ENCODE measurements at places on chromosomes 13 and 19.

DNA sequence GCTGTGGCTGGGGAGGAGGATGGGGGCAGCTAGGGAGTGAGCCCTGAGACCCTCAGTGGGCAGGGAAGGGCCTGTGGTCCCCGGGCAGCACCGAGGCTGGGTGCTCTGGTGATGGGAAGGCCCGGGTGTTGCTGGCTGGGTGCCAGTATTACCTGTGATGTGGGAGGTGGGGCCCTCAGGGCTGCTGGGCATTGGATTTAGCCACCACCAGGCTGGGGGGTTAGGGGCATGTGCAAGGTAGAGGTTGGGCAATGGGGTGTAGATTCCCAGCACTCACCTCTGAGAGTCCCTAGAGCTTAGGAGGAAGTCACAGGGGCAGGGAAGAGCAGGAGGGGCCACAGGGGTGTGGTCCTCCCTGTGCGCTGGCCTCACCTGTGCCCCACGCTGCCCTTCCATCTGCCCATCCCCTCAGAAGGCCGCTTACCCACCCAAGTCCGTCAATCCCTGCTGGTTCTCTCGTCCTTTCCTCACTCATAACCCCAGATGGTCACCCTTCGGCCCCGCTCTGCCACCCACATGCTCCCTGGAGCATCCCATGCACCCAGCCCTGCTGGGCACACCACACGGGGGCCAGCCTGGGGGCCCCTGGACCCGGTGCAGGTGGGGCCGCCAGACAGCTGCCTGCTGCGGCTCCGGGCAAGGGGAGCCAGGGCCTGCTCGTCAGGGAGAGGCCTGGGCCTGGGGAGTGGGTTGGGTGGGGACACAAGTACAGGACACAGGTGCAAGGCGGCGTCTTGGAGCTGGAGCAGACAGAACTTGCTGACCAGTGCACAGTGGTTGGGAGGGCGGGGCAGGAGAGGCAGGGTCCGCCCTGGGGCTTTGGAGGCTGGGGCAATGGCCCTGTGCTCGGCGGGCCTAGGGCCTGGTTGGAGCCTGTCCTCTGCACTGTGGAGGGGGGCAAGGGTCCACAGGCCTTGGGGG, 12.5 kb downstream of the EPN1 start:
- no peak for DNase-seq

DNA sequence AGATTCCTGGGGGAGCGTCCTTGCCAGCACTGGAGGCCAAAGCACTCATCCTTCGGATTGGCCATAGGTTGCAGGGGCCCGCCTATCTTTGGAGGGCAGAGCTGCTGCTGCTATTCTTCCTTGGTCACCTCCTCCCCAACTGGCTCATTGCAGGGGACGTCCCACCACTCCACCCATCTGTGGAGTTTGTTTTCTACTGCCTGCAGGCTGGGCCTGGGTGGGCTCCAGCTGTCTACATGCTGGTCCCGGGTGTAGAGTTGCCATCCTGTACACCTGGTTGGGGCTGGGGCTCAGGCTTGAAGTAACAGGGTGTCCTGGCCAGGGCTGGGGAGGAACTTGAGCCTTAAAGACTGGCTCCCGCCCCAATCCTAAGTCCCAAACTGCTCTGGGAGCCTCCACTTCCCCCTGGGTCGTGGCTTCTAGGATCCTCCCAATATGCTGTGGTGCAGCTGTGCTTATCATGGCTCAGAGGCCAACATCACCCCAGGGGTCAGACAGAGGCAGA, 2.1 kb downstream of the RNF225 start:
- DNase-seq, result no peak

DNA sequence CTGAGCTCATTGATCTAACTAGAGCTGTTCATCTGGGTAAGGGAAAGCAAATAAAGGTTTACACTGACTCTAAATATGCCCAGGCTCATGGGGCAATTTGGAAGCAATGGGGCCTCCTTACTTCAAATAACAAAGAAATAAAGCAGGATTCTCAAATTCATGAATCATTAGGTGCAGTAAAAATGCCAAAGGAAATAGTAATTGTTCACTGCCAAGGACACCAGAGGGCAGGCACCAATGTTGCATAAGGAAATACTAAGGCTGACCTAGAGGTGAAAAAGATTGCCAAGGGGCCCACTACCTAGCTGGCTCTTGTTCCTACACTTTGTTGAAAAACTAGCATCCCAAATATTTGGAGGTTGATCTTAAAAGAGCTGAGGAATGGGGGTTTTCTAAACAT, 1686.7 kb upstream of the MIR17HG start:
- DNase-seq, result no peak

GRCh38 chr13:41942462-41943094, 18.3 kb downstream of the VWA8 start:
- DNase-seq, result no peak

DNA sequence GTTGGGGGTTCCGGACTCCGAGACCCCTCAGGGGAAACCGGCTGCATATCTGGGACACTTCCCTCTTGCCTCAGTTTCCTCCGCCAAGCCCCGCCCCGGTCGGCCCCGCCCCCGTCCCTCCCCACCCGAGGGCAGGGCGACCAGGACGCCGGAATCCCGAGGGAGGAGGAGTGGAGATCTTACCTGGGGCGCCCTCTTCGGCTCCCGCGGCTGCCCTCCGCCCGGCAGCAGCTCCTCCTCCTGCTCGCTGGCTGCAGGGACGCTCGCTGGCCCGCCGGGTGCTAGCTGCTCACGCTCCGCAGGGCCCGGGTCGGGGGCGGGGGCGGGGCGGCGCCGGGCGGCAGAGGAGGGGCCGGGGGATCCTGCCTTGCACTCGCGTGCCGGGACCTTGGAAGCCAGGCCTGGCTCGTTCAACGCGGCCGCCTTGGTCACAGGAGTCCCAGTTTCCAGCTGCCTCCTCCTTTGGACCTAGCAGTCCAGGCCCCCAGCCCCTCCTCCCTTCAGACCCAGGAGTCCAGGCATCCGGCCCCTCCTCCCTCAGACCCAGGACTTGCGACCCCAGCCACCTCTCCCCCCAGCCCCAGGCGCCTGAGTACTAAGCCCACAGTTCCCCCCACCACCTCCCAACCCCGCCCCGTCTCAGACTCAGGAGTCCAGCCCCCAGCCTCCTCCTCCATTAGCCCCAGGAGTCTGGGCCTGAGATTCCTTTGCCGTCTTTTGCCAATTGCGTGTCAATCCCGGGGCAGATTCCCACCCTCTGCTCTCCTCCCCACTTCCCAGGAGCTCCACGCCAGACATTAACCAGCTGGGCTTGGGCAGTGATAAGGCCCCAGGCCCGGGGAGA, at the start of gene NTF4:
Gene NTF4 (minus strand): TSS at position 51 of the 844 bp plus-strand sequence. CDS start 2,821 bp downstream, outside the sequence.
- DNase-seq, result no peak

DNA sequence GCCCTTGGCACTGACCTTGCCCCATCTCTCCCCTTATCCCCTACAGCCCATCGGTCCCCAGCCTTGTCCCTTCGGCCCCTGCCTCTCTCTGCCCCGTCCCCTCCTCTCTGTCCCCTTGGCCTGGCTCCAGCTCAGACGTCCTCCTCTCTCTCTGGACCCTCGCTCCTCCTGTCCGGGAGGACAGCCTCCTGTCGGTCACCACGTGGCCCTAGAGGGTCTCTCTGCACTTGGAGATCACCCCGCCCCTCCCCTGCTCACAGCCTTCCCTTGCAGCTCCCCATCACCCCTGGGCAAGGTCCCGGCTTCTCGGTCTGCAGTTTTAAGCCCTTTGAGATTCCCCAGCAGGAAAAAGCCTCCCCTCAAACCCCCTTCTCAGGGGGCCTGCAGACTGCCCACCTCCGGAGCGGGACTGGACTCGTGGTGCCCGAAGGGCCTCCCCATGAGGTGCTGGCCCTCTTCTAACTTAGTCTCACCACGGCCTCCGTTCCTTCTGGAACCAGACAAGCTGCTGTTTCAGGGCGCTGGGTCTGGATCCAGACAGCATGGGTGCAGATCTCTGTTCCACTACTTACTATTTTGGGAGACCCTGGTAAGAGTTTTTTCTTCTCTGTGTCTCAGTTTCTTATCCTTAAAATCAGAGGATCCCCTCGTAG, 3.3 kb upstream of the KLK15 start:
- no peak for DNase-seq

GRCh38 chr19:56138069-56138468, 3.0 kb upstream of the ZNF444 start:
- no peak for DNase-seq

- no peak for DNase-seq
These were observed 1.2 kb upstream of the RPL13A start for GRCh38 chr19:49486232-49486631.

DNA sequence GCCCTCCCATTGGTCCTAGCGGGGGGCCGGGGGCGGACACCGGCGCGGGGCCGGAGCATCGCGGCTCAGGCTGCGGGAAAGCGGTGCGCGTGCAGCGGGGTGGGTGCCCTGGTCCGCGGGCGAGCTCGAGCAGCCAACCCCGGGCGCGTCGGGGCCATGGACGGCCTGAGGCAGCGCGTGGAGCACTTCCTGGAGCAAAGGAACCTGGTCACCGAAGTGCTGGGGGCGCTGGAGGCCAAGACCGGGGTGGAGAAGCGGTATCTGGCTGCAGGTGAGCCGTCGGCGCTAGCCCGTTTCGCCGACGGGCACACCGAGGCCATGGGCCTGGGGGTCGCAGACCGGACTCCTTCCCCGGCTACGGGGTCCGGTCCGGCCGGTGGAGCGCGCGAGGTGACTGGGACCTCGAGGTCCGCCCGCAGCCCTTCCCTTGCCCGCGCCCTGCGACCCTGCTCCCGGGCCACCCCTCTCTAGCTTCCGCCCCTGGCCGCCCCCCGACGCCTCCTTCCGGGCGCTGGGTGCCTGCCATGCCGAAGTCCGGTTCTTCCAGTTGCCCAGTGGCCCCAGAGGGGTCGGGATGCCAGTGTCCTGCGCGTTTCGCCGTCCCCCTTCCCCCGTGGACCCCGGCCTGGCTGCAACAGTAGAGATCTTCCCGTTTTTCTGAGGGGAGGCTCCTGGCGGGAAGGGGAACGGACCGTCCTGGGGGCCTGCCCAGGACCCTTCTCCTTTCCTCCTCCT, at the start of gene REEP6:
Gene REEP6 (plus strand): TSS at position 68 of the 735 bp plus-strand sequence. CDS start 89 bp downstream, at position 157.
- no peak for DNase-seq

DNA sequence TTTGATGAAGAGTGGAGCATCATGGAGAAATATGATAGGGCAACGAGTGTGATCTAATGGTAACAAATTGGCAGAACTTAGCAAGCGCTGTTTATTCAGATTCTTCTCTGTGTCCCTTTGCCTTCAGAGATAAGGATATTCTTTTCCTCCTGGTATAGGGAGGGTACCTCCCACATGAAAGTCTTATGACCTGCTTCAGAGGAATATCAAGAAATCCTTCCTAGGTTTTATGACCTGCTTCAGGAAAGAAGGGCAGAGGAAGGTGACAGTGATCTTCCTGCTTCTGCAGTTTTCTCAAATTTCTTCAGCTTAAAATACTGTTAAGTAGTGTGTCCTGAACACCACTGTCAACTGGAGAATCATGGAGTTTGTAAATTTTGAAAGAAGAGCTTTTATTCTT, 144.3 kb downstream of the DNAJC15 start:
- no peak for DNase-seq

GRCh38 chr13:35669321-35669720, 192.8 kb upstream of the MAB21L1 start:
- no peak for DNase-seq

DNA sequence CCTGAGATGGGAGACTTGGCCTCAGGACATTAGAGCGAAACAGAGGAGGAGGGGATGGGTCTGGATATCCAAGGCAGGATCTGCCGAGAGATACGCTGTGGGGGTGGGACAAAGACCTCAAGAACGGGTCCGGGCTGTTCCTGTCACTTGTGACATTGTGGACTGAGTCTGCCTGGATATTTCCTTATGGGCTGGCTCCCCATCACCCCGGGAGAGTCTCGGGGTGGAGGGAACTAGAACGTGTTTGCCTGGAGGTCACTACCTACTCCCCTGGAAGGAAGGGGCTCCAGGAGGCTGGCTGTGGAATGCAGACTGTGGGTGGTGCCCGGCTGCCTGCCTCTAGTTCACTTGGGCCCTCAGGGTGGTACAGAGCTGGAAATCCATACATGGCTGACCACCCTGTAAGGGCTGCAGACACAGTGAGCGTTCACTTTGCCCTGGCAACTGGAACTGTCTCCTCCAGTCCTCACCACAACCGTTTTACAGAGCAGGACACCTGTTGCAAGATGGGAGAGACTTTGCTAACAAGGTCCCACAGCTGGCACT, 26.4 kb downstream of the DNM2 start:
- no peak for DNase-seq

DNA sequence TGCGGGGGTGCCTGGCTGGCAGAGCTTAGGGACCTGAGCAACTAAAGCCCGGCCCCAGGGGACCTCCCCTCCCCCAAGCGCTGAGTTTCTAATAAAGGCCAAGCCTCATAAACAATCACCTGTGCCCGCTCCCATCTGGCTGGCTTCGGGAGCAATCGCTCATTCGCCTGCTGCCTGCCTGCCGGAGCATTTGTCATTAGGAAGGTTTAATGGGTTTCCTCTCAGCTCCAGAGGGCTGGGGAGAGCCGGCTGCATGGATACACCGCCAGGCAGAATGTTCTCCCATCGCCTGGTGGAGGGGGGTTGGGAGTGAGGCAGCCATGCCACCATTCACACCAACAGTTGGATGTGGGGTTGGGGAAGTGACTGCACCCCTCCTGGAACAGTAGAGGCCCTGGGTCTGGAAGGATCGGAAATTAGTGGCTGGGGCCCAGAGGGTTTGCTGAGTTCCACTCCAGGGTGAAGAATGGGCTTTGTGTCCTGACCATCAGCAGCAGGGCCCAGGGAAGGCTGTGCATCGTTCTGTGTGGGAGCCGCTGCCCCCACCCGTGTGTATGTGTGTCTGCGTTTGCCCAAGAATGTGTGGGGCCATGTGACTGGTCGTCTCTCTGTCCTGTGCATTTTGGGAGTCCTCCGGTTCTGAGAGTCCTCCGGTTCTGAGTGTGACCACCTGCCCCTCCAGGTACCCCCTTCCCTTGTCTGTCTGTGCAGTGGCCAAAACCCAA, 15.3 kb downstream of the PIN1 start:
- DNase-seq, result no peak

DNA sequence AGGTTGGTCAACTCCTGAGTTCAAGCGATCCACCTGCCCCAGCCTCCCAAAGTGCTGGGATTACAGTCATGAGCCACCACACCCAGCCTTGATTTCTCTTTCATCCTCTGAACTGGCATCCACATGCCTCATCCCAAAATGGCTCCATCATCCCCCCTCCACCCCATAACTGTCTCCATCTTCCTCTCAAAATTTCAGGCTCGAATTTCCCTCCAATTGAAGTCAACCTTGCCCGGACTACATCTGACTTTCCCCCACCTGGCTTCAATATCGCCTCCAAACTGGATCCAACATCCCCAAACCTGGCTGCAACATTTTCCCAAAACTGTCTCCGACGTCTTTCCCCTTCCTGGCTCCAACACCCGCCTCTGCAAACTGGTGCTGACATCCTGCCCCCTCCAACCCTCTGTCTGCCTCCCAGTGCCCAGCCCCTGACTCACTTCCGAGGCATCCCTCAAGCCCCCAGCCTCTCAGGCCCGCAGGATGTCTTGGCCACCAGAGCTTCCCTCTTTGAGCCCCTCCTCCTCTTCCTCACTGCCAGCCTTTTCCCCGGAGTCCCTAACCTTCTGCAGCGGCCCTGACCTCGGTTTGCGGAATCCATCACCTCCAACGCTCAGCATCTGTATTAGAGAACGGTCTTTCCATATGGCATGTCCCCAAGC, 943 bp downstream of the EXOC3L2 start:
- DNase-seq, result no peak

Data from GM04504 (cell line).